ENCODE measurements at places on chromosomes 5 and 9.

DNA sequence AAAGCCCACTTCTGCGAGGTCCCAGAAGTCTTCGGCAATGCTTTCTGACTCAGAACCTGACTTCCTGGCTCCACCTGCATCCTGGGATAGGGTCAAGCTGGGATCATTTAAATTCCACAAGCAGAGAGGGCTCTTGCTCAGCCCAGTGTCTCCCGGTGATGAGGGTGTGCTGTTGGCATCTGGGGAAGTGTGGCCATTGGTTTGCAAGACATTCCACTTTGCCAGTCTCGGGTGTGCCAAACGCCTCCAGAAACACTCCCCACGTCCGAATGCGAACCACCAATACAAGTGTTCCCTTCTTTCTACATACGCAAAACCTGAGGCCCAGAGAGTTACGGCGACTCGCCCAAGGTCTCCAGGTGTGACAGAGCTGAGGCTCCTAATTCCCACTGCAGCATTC, 43.1 kb upstream of the FCN2 start:
- no peak for DNase-seq

GRCh38 chr9:97983589-97984187, 547 bp downstream of the ANP32B start:
- peak; percentile 70 for DNase-seq

GRCh38 chr5:116395226-116395625, 179.4 kb downstream of the SEMA6A start:
- no peak for DNase-seq

- peak; percentile 75 for DNase-seq
Measured at GRCh38 chr9:135969064-135969683, 8.0 kb upstream of the UBAC1 start.

GRCh38 chr9:101201630-101202029, 173.1 kb downstream of the PLPPR1 start:
- no peak for DNase-seq

DNA sequence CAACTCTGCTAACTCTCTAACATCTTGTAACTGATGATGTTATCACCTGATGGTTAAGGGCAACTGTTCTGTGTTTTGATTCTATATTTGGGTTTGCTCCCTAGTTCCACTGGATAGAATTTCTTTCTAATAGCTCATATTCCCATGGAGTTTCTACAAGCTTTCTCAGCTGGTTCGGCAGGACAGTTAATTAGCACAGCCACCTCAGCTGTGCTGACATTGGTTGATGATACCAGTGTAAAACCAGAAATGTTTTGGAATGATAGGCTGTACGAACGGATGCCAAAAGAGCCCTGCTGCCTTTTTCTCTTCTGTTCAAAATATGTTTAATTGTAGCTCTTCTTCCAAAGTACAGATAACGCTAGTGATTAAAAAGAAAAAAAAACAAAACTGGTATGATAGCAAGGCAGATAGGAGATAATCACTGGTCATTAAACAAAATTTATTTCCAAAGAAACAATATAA, 440.5 kb upstream of the ZNF608 start:
- DNase-seq, result no peak

DNA sequence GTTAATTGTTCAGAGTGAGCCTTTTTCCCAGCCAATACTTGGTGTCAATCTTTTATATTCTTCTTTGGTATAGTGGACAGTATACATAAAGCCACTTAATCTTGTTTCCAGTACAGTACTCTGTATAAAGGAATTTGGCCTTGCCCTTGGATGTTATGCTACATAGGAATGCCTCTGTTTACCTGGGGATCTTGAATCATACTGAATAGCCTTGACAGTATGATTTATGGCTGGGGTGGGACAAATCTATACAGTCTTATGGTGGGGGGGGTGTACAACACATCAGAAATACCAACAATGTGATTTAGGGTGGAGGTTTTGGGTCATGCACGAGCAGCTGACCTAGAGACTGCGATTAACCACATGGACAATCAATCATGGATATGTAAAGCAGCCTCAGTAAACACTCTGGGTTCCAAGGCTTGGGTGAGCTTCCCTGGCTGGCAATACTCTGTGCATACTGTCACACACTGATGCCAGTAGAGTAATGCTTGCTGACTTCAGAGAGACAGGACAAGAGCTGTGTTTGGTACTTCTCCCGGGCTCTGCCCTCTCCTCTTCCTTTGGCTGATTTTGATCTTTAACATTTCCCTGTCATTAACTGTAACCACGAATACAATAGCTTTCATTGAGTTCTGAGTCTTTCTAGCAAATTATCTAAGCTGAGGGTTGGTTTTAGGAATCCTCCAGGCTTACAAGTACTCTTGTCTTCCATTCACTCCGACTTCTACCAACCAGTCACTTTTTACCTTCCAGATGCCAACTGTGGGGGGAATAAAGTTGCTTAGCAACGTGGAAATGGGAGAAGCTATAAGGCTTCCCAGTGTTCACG, 84.6 kb downstream of the IARS1 start:
- no peak for DNase-seq

GRCh38 chr5:132871459-132872284, 1.8 kb upstream of the LEAP2 start:
- peak; percentile 51 for DNase-seq

- no peak for DNase-seq
Measured at GRCh38 chr9:91771864-91772263, 178.2 kb downstream of the ROR2 start.

DNA sequence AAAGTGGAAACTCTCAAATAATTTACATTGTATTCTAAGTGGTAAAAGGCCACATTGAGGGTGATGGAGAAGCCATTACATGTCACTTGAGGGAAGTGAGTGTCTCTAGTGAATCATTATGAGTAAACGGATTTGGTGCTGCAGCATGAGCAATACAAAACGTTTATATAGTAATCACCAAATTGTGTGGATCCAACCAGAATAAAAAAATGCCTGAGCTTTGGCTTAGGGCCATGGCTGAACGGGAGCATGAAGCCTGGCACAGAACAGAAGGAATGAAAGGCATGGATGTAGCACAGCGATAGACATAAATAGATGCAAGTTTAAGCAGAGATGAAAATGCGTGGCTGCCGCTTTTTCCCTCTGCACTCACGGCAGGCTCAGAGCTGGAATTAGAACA, 58.3 kb downstream of the PTTG1 start:
- peak; percentile 67 for DNase-seq

DNA sequence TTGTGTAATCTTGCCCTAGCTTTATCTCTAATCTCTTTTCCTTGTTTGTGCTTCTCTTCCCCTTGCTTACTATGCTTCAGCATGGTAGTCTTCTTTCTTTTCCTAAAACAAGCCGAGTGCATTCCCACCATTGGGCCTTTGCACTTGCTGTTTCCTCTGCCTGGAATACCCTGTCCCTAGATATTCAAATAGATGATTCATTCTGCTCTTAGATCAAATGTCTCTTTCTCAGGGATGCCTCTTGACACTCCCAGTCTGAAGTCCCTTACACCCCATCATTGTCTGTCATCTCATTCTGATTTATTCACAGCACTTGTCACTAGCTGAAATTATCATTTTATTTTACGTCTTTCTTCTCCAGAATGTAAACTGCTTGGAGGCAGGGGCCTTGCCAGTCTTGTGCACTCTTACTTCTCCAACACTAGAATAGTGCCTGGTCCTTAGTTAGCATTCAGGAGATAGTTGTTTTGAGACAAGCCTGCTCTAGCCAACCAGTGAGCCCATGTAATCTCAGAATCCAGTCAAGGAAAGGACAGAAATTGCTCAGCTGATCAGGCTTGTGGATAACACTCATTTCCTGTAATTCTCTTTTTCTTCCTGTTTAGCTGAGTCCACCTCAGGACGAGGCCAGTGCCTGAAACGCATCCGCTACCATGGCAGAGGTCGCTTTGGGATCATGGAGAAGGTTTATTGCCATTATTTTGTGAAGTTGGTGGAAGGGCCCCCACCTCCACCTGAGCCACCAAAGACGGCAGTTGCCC, 25.4 kb downstream of the MRPL22 start:
- DNase-seq, result no peak

- DNase-seq, result no peak
Measured at GRCh38 chr5:33938507-33938796, 2.3 kb downstream of the RXFP3 start.

DNA sequence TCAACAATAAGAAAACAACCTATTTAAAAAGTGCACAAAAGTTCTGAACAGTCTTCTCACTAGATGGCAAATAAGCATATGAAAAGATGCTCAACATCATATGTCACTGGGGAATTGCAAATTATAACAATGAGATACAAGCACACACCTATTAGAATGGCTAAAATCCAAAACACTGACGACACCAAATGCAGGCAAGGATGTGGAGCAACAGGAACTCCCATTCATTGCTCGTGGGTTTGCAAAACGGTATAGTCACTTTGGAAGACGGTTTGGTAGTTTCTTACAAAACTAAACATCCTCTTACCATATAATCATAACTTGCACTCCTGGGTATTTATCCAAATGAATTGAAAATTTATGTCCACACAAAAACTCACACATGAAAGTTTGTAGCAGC, 100.9 kb upstream of the TBC1D2 start:
- no peak for DNase-seq

DNA sequence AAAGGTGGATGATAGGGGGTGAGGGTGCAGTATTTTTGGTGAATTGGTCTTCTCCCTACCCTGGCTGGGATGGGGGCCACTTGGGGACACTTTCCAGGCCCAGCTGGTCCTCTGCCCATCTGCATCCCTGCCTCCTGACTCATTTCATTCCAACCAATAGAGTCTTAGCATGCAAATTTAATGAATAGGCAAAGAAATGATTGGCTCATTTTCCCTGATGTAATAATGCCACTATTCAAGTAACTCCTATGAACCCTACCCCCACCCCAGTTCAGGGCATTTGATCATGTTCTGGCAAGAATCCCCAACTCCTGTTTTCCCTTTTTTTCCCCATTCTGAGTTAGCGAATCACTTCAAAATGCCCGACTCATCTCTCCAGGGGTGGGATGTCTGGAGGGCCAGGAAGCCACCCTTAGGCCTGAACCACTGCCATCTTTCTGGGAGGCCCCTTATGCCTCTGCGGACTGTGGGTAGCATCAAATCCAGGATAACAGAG, 56.7 kb downstream of the PCDH1 start:
- peak; percentile 22 for DNase-seq

GRCh38 chr9:109806506-109807115, 26.6 kb downstream of the PALM2AKAP2 start:
- no peak for DNase-seq

DNA sequence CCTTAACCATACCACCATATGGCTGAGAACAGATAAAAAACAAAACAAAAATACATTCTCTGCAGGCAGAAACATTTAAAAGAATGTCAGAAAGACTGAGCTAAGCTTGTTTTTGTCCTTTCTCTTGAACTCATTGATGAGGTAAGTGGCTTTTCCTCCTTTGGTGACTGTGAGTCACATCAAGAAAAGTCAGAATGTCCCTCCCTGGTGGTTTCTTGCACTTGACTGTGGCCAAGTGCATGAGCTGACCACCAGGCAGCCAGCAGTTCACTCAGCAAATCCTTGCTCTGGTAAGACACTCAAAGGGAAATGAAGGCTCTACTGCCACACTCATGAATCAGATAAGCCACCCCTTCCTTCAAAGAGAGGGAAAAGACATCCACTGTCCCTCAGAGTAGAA, 970.9 kb downstream of the TAF11L14 start:
- DNase-seq, result no peak

DNA sequence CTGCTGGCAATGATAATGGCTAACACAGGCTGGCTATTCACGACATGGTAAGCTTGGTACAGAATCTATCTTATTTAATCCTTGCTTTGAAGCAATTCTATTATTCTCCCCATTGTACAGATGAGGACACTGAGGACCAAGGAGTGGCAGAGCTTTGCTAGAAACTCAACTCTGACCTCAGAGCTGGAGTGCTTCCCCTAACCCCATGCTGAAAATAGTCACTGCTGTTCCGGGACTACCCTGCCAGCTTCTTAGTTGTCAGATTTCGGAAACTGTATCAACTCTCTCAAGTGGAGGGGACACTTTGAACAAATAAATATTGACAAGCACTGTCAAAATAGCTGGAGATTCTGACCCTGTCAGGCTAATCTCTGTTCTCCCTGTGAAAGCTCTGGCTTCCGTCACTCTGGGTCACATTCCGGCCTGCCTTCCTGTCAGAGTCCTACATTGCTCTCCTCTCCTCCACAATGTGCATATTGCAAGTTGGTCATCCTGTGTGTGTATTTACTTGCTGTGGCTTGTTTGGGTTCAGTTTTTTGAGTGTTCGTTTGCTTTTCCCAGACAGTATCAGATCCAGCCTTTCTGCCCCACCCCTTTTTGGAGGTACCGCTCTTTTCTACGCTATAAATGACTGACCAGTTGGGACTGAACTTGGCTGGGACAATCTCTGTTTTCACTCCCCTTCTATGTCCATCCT, 134.3 kb upstream of the MAP1B start:
- no peak for DNase-seq

GRCh38 chr9:120388003-120388855, 191.7 kb downstream of the CDK5RAP2 start:
- DNase-seq, result no peak

DNA sequence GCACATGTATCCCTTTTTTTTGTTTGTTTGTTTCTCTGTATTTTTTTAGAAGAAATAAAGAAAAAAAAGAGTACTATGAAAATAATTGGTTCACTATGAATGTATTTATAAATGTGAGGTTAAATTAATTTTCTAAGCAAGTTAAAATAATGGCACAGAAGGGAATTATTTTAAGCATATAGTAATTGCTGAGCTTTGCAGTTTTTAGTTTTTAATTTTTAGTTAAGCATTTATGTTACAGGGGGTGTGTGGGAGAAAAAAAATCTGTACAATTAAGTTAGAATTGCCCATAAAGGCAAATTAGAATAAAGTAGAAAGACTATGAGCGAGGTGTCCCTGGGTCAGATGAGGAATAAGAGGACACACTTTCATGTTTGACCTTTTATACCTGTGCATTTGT, 152.6 kb downstream of the CDH18 start:
- no peak for DNase-seq

DNA sequence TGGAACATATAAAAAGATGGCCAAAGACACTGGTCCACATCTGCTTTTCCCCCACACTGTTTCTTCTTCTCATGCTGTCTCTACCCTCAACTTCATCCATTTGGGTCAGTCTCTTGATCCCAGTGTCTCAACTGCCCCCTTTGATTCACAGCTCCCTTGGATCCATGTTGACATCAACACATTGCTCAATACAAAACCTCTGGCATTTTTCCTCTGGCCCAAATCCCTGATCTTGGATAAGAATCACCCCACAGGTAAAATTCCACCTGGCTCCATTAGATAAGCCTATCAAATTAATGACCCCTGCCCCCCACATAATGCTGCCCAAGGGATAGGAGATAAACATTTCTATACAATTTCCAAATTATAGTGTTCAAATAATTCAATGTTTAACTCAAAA, 229.8 kb downstream of the TLE1 start:
- DNase-seq, result no peak

DNA sequence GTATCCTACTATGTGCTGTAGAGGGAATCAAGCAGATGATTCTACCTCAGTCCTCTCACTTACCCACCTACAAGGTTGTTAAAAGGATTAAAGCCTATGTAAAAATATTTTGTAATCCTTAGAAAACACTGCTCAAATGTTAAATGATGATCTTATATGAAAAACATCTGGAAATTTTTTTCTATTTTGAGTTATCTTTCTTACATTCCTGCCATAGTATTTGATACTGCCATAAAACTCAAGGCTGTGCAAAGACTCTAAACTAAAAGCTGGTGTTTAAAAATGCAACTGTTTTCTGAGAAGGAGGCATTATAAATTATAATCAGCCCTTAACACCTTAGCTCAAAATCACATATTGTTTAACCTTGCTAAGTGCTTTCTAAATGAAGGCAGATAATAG, 474.2 kb downstream of the PRELID2 start:
- no peak for DNase-seq

Data from suppressor macrophage treated with lipopolysaccharide for 1 hour (primary cell).